DMS153 (cell line): ENCODE measurements at places on chromosomes 11 and 22.
A peak's percentile ranks its signal among the peaks of the same experiment; 100 is the strongest.

DNA sequence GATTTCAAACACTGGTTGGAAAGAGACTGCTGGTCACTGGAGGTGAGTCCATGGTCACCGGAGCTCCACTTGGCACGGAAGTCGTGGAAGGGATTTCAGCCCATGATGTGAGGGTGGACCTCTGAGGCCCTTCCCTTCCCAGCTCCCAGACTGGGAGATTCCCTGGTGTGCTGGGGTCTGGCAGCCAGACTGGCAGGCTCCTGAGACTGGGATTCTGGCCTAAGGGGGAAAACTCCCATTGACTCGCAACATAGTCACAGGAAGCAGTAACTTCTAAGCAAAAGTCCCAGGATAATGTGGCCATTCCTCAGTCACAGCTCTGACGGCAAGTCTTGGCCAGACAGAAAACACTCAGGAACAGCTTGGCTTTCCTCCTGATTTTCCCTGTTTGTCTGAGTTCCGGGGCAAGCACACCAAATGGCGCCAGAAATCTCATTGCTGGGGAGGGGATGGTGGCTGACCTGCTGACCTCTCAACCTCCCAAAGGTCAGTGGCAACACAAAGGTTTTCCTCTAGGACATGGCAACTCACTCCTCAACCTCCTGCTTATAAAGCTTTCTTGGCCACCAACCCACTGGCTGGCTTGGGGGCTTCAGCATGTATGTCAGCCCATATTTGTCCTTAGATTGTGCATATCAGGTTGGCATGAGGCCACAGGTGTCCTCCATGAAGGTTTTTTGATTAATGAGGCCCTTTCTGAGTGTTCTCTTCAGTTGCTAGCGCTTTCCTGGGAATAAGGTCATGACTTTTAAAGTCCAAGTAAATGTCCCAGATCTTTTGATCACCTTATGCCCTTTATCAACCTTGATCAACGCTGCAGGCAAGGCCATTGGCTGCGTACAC lies 99.5 kb downstream of the CCDC81 start:
- DNase-seq, result no peak

GRCh38 chr11:134343646-134344045 lies 11.9 kb downstream of the GLB1L2 start:
- no peak for DNase-seq

DNA sequence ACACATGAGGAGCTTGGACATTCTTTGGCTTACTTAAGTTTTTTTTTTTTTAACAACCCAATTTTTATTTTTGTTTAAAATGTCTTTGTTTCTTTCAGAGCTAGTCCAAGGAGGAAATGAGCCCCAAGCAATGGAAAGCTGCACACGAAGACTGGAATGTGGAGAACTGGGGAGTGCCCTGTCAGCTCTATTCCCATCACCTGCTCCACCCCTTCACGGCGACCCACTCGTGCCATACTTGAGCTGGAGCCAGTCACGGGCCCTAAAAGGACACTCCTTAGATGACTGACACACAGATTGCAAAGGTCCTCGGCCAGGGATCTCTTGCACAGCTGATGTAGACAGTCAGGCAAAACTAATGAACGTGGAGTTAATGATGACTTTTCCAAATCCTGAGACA lies 10.6 kb upstream of the SLC25A18 start:
- no peak for DNase-seq

GRCh38 chr22:36125994-36126531 lies 34.5 kb downstream of the APOL3 start:
- DNase-seq, result no peak

- no peak for DNase-seq
These were observed 43.6 kb upstream of the CD5 start for GRCh38 chr11:61058583-61059259.

- peak; percentile 81 for DNase-seq
These were observed 14.8 kb upstream of the TSPAN18 start for GRCh38 chr11:44711787-44712608.

- DNase-seq, result no peak
These were observed 124.0 kb downstream of the ETS1 start for GRCh38 chr11:128463371-128463829.

DNA sequence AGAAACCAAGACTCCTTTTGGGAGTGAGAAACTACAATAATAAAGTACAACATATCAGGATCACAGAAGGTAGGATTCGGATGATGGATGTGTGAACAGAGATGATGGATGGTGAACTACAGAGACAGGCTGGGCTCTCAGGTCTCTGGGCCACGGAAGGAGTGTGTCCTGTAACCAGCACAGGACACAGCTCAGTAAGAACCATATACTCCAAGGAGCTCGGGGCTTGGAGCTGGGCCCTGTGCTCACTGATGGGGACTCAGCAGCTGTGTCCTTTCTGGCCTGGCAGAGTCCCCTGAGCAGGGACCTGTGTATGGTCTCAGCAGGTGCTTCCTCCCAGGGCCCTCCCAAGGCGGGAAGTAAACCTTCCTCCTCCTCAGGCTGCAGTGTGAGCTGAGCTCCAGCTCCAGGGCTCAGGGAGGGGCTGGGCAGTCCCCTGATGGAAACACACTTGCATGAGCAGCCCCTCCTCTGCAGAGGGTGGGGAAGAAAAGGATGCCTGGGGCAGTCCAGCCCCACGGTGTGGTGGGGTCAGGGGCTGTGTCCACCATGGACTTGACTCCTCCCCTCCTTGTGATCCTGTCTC lies 39.8 kb upstream of the TOP3B start:
- no peak for DNase-seq

- DNase-seq, result no peak
These were observed 13.0 kb downstream of the MTFP1 start for GRCh38 chr22:30438559-30438958.

- no peak for DNase-seq
These were observed 129.0 kb downstream of the TBC1D22A start for GRCh38 chr22:46891382-46891951.

DNA sequence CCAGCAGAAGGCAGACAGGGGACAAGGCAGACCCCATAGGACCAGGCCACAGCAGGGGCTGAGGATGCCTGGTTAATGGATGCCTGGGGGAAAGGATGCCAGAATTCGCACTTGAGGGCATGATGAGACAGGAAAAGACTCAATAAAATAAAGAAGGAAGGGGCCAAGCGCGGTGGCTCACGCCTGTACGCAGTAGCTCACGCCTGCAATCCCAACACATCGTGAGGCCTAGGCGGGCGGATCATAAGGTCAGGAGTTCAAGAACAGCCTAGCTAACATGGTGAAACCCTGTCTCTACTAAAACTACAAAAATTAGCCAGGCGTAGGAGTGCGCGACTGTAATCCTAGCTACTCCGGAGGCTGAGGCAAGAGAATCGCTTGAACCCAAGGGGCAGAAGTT lies 9.8 kb downstream of the APOBEC3D start:
- DNase-seq, result no peak

- DNase-seq, result no peak
These were observed 36.9 kb downstream of the LIF start for GRCh38 chr22:30209642-30210041.

DNA sequence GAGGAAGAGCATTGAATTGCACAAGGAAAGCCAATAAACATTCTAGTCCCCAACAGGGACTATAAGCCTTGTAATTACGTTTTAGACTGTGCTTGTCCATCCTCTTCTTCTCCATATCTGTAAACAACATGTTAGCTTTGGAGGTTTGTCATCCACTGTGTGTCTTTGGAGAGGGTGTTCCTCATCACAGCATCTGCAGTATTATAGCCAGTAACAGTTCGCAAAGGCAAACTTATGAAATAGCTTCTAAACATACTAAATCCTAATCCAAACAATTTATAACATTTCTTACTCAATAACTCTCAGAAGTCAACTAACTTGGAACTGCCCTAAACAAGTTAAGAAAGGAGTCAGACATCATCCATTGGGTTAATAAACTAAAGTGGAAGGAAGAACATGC lies 10.3 kb upstream of the BDNF start:
- no peak for DNase-seq

- DNase-seq, result no peak
These were observed 1.7 kb downstream of the RASGRP2 start for GRCh38 chr11:64742087-64742888.

DNA sequence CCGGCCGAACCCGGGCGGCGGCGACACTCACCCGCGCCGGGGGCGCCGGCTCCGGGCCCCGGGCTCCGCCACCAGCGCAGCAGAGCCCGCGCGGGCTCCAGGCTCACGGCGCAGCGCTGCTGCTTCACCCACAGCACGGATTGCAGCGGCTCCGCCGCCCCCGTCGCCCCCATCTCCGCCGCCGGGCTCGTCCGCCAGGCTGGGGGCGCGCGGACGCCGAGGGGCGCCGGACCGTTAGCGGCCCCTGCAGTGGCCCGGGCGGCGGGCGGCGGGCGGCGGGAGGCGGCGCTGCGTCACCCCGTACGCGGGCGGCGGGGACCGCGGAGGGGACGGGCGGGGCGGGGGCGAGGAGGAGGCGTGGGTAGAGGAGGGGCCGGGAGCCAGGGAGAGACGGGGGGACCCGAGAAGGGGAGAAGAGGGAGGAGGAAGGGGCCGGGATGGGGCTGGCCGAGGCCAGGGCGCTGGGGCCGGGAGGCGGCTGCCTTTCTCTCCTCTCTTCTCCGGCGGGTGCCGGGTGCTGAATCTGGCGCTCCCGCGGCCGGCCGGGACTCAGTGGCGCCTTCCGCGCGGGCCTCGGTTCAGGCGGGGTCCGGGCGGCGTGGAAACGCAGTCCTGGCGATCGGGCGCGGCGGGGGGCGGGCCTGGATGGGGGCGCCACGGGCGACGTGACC lies at the start of gene CERK:
CERK (minus strand) TSS at position 277 of the 671 bp plus-strand sequence; CDS start at position 173, 104 bp downstream.
- DNase-seq, result peak; percentile 15

GRCh38 chr22:46263216-46263590 lies at the start of gene PKDREJ:
TSS of gene PKDREJ (minus strand) at chr22:46263343. CDS start at chr22:46263322, 21 bp downstream.
- no peak for DNase-seq

DNA sequence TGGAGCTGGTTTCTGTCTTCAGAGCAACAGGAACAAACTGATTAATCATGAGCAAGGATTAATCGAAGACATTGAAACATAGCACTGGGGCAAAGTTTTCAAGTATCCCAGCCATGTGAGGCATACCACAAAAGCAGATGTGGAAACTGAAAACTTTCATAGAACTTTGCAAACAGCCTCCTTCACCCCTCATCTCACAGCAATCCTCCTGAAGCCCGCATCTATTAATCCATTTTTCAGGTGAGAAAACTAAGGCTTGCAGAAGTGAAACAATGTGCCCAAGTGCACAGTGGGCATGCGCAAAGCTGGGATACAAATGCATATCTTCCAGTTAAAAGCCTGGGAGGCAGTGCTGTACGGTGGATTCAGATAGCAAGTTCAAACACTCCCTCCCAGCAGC lies 58.6 kb upstream of the HMGXB4 start:
- no peak for DNase-seq

GRCh38 chr11:1235306-1235900 lies 12.5 kb downstream of the MUC5B start:
- DNase-seq, result no peak

GRCh38 chr11:116107229-116107628 lies 603.0 kb upstream of the CADM1 start:
- no peak for DNase-seq

DNA sequence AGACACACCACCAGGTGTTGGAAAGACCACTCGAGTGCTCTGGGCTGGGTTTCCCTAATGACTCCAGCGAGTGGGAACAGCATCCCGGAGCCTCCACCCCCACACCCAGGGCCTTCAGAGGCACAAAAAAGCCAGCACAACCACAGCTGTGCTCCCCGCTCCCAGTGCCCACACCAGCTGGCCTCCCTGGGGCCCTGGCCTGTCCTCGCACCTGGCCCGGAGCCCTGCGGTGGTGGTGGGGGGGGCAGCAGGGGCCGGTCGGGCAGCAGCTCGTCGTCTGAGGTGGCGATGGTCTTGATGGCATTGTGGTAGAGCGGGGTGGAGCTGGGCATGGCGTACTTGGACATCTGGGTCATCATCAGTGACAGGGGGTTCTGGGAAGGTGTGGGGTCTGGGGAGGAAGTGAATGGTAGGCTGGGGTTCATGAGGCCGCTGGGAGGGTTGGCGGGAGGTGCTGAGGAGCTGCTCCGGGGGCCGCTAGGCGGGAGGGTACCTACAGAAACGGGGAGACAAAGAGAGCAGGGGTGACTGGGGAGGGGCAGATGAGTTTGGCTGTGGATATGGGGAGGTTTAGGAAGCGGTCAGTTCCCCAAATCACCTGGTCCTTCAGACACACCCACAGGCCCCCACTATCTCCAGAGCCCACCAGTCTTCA lies 16.1 kb downstream of the CXCR5 start:
- no peak for DNase-seq

GRCh38 chr11:131056036-131056435 lies 139.8 kb upstream of the SNX19 start:
- no peak for DNase-seq

DNA sequence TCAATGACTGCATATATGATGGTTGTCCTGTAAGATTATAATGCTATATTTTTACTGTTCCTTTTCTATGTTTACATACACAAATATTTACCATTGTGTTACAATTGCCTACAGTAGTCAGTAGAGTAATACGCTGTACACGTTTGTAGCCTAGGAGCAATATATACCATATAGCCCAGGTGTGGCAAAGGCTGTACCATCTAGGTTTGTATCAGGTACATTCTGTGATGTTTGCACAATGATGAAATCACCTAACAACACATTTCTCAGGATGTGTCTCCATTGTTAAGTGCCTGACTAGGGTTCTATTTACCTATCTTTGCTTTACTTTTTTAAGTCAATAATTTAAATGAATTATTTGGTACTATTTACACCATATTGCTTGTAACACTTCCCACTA lies 21.9 kb downstream of the PRR5L start:
- no peak for DNase-seq

- DNase-seq, result no peak
These were observed 71.0 kb upstream of the KCNQ1OT1 start for GRCh38 chr11:2770761-2771301.

DNA sequence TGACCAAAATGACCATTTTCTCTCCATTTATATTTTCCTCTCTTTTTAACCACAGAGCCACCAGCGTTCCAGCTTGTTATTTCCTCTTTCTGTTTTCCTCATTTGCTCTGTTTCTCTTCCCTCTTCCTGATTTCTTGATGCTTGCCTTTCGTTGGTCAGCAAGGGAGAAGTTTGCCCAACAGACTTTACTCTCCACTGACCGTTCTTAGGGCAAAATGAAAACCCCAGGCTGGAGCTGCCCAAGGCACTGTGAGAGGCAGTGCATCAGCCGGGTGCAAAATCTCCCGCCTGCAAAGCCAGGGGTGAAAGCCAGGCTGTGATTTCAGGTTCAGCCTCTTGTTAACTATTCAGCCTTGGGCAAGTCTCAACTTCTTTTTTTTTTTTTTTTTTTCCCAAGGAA lies 26.1 kb upstream of the APLP2 start:
- DNase-seq, result no peak
